Activated effector memory CD4-positive, alpha-beta T cell treated with anti-CD3 and anti-CD28 coated beads, Interleukin-2, amount 50 U/mL, for 16 hours (primary cell): ENCODE measurements at places on chromosomes 7 and 10.

DNA sequence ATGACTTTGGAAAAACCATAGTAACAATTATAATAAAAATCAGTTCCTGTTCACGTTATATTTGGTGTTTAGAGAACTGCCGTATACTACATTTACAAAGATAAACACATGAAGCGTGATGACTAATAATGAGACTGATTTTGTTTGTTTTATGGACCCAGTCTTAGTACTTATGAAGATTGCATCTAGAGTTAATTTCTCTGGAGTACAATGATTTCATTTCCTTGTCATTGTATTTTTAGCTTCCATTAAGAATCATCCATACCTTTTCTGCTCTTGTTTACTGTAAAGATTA lies 2.9 kb downstream of the RBM20 start:
- DNase-seq, result no peak

DNA sequence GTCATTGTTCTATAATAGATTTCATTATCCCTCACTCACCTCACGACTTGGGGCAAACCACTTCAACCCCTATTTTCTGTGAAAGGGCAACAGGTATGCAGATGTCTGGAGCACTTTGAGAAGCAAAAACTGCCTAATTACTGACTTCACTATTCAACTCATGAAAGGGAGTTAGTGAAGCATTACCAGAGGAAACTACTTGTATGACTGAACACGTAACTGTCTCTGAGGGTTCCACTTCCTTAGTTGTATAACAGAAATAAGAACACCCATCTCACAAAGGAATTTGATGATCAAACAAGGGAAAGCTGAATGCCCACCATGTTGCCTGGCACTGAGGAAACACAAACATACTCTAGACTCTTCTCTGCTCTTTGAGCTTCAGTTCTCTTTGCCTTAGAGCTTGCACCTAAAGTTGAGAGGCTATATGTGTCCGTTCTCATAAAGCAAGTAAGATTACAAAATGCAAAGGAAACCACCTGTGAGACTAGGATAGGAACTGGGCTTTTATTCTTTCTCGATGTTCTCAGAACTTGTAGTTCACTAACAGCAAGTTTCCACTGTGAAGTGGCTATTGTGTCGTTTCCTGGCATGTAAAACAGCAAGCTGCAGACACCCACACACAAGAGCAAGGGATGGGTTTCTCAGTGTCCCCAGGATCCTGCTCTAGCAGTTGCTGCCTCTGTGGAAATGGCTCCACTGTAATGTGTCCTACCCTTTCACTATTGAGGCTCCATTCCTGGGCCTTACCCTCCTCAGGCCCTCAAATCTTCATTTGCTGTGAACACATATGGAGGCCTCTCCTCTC lies 2.6 kb downstream of the TMEM243 start:
- DNase-seq, result peak; percentile 75

DNA sequence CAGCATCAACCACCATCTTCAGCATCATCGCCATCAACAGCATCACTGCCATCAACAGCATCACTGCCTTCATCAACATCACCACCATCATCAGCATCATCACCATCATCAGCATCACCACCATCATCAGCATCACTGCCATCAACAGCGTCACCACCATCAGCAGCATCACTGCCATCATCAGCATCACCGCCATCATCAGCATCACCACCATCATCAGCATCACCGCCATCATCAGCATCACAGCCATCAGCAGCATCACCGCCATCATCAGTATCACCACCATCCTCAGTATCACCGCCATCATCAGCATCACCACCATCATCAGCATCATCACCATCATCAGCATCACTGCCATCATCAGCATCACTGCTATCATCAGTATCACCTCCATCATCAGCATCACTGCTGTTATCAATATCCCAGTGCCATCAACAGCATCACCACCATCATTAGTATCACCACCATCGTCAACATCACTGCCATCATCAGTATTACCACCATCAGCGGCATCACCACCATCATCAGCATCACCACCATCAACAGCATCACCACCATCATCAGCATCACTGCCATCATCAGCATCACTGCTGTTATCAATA lies 115.2 kb downstream of the RGS10 start:
- no peak for DNase-seq

- DNase-seq, result no peak
Measured at GRCh38 chr10:125039354-125039769, 97.4 kb downstream of the ZRANB1 start.

DNA sequence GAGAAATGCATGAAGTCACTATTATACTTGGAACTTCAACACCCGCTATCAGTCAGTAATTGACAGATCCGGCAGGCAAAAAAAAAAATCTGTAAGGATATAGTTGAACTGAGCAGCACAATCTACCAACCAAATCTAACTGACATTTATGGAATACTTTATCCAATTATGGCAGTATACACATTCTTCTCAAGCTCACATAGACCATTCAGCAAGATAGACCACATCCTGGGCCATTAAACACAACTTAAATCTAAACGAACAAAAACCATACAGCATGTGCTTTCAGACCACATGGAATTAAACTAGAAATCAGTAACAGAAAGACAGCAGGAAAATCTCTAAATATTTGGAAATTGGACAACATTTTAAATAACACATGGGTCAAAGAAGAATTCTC lies 112.7 kb downstream of the MPP7 start:
- DNase-seq, result no peak

DNA sequence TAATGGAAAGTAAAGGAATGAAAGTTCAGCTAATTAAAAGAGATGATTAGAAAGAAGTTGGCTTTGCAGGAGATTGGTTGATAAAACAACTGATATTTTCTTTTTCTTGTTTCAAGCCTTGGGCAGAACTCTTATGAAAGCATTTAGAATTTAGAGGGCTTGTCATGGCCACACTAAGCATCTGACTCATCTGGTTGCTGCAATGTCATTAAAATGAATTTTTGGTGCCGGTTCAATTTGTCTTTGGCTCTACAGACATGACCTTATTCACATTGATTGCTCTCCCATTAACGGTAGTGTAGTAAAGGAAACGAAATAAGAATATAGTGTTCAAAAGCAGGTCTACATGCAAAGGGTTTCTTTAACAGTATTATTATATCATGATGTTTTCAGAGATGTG lies 1012.4 kb upstream of the C7orf33 start:
- no peak for DNase-seq

DNA sequence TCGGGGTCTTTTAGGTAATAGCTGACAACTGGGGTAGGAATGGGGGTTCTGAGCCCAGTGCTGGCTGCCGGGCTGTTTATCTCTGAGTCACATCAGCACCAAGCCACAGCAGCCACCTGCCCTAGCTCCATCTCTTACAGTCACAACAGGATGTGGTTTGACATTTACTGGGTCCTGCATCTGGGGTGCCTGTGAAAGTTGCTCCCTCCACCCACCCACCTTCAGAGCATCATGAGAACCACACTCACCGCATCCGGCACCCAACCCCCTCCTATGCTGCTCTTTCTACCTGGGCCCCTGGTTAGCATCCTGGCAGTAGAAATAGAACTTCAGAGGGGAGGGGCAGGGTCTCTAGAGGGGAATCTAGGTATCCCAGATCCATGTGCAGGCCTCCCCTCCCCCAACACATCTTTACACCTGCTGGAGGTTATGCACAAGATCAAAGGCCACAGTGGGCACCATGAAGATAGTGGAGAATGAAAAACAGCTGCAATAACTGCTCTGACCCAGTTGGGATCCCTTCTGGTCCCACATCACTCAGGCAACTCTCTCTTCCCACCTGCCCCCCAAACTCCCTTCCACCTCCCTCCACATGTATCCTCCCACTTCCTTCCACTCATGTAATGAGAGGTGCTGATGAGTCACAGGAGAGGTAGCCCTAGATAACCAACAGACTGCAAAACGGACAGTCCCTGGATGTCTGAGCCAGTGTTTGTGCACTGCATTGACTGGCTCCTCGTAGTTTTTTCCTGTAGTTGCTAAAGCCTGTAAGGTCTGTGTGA lies 38.2 kb downstream of the PRSS2 start:
- peak; percentile 98 for DNase-seq

DNA sequence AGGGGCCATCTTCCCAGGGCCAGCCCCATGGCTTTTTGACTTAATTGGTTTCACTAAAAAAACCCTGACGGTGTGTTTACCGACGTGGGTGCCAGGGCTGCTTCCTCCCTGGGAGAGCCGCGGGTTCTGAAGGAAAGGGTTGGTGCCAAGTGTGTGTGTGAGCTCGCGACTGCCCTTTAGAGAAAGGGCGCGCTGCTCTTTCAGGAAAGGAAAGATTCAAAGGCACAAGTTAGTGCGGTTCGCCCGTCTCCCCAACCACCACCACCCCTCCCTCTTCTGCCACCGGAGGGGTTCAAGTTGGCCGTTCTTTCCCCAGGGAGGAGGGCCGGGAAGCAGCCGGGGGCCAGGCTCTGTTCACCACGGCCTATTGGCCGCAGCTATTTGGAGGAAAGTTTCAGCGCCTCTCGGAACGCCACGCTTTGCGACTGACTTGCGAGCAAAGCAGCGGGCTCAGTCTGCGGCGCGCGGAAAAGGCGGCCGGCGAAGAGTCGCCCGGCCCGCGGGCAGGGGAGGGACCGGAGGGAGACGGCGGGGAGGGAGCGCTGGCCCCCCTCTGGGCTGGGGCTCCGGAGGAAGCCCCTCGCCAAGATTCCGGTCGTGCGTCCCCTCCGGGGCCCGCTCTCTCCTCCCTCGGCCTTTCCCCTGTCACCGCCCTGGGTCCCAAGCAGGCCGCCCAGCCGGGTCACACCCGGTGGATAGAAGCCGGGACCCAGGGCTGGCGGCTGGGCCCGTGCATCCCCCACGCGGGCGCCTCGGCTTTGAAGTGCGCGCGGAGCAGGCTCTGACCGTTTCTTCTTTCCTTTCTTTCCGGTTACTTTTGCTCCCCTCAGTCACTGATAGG lies 165.9 kb upstream of the PPP1R3A start:
- DNase-seq, result no peak

- DNase-seq, result no peak
Measured at GRCh38 chr7:8146788-8147413, 115.1 kb downstream of the ICA1 start.

DNA sequence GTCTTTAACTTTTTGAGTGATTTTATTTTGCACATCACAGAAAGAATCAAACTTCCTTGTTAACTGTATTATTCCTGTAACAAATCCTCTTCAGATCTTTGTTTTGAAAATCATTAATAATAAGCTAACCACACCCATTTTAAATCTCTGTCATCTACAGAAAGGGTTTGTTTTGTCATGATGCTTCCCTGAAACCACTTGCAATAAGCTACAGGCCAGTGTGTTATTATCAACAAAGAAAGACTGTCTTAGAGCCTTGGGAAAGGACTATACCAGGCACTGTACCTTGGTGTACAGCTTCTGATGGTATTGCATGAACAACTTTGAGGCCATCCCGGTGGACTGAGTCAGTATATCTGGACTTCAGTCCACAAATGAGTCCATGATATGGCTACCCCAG lies 145.3 kb upstream of the FAM3C start:
- no peak for DNase-seq

DNA sequence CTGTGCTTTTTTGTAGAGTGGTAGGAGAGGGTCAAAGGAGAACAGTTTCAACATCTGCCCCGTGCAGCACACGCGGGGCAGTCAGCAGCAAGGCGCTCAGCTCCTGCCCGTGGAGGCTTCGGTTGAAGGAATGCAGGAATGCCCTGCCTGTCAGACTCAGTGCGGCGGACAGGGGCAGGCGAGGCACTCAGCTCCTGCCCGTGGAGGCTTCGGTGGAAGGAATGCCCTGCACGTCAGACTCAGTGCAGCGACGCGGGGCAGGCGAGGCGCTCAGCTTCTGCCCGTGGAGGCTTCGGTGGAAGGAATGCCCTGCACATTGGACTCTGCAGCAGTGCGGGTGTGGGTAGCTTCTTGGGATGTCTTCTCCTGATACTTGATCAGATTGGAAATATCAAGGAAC lies 37.0 kb downstream of the PPP2R2D start:
- peak; percentile 53 for DNase-seq

- no peak for DNase-seq
Measured at GRCh38 chr7:25726170-25726780, 425.7 kb upstream of the NFE2L3 start.

DNA sequence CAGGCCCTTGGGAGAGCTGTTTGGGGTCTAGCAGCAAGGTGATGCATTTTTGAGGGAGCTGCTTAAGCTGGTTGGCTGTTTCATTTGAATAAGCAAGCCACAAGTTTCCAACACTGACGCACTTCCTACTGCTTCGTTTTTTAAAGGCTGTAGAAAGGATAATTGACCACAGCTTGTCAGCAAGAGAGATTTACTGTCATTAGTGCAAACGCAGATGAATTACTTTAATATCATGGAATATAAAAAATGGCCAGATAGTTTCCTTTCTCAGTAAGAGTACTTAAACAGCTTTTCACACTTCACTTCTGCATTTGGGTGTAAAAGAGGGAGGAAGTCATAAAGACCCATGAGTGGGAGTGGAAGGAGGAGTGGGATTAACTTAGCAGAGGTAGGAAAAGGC lies 61.5 kb downstream of the FZD1 start:
- no peak for DNase-seq

DNA sequence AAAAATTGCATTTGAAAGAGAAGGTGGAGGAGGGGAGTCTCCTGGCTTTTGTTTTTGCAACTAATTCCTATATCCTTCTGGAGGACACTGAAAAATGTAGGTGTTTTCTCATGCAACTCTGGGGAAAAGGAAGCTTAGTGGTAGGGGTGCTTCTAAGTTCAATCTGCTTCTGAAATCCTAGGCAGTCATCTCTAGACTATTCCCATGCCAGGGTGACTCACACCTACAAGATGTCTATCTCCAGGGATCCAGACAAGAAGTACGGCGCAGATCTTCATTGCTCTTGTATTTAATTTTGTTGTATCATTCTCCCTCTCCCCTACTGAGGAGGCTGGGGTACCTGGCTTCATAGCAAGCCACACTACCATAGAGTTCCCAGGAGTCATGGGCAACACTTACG lies 258.8 kb downstream of the PHF14 start:
- no peak for DNase-seq

GRCh38 chr10:2953495-2953894 lies 113.9 kb upstream of the PFKP start:
- DNase-seq, result no peak

DNA sequence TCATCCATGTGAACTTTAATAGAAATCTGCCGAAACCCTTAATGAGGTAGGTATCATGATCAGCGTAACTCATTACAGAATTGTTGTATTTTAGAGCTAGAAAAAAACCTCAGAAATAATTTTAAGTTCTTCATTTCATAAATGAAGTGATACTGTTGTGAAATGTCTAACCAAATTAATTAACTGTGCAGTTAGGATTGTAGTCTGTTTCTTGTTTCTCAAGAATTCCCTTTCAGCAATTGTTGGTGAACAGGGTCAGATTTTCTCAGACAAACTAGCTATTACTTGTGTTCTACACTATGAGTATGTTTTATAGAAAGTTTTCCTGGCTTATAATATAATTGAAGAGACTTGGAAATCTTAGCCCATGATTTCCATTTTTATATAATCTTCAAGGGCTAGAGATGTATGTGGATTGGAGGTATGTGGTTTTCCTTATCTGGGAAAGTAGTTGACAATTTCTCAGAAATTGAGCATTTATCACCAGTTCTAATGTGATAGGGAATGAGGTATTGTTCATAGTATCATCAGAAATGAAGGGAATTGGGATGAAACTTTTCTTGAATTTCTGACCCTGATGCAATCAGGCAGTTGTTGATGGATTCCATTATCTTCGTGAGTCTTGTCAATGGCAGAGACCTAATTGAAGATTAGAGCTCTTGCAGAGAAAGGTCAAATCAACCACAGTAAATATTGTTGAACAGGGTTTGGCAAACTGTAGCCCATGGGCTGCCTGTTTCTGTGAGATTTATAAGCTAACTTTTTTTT lies 55.0 kb downstream of the ST7 start:
- no peak for DNase-seq
